Activated T-cell treated with anti-CD3 and anti-CD28 coated beads, Interleukin-2, amount 50 U/mL, for 48 hours (primary cell): ENCODE measurements at places on chromosomes 2 and 18.

- DNase-seq: no peak
Observed at GRCh38 chr2:30338475-30338874, 107.1 kb downstream of the LBH start.

DNA sequence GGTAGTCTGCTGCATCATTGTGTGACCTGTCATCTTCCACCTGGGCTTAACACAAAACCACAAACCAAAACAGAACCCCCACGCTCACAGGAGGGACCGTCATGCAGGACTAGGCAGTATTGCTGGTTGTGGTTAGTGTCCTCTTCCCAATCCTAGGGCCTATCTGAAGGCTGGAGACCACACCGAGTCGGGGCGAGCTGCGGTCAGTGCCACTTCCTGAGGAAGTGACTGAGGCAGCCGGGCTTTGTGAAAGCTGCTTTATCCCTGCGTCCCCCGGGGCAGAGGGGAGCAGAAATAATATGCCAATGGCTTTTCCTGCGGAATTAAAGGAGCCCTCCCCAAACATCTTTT is 22.9 kb downstream of the ZNF532 start:
- peak; percentile 44 for DNase-seq

DNA sequence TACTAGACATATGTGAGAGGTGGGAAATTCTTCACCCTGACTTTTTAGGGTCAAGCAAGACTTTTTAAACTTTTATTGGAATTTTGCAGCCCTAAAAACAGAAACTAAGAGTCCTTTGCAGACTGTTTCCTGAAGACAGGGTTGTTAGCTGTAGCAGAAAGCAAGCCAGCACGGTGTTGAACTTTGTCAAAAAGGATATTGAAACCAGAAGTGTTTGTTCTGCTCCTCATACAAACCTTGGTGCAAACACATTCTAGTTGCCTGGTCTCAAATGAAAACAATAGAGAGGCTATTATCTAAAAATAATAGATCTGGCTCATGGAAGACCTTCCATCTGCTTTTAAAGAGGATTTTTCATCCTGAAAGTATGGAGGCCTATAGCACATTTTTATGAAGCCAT is 65.8 kb upstream of the IGFBP5 start:
- no peak for DNase-seq

DNA sequence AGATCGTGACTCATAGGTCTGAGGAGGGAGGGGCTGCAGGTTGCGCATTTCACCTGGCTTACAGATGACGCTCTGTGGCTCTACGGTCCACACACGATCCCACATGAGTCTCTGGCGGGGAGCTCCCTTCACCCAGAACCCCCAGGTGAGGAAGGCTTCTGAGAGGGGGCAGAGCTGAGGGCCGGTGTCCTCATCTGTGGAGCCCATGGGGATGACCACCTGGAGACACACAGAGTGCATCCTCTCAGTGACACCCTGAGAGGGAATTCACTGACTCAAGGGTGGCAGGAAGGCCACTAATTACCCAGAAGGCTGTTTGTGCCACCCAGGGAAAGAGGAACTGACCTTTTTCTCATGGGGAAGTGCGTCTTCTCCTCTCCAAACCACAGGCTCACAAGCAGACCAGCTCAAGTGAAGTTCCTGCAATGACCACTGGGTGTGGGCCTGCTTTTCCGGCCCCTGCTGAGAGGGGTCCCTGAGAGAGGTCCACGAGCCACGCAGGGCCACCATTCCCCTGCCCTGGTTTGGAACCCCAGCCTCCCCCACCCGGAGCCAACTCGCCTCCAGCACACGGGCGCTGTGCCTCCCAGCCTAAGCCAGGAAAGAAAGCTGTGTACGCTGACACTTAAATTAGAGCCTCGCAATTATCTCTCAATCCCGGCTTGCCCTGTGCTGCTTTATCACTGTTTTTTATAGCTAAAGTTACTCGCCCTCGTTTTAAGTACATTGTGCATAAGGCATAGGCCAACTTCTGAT is 114.1 kb downstream of the BCL11A start:
- no peak for DNase-seq

GRCh38 chr2:149313512-149313972 is 16.8 kb upstream of the LYPD6 start:
- DNase-seq: no peak

DNA sequence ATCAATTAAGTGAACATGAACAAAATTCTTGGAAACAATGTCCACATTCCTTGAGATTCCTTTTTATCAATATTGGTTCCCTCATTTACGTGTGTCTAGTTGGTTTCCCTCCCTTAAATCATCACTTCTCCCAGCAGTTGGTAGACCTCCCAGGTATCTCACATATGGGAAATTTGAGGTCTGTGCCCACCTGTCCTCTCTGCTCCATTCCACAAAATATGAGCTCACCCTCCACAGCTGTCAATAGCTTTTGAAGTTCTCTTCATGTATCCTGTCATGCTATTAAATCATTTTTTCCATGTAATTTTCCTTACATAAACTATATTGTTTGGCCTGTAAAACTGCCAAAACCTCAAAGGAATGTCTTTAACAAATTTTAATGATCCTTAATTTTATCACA is 992.2 kb upstream of the ACVR2A start:
- no peak for DNase-seq

GRCh38 chr2:63984606-63985359 is 34.4 kb downstream of the VPS54 start:
- no peak for DNase-seq

DNA sequence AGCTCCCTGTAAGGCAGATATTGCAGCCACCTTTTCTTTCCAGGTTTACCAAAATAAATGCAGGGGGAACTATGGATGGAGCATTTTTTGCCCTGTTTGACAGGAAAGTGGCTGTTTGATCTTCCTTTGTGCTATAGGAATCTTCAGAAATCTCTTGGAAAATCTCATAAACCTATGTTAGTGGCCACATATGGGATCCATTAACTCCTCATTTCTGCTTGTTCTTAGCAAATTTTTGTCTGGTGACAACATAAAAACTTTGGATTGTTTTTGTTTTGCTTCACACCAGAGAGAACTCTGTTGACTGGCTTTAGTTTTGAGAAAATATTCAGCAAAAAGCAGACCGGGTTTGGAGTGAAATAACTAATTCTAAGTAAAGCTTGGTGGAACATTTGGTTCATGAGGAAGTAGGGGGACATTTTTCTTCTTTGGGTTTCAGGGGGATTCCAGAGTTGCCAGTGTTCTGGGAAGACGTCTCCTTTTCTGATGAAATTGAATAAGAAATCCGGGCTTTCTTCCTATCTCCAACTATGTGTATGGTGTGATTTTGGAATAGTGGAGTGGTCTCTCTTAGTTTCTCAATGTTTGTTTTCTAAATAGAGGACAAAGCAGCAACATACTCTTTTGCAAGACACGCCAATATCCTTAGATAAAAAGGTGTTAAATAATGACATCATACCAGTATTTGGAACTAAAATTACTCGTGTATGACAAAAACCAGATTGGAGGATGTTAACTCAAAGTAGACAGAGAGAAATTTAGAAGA is 174.4 kb downstream of the ICOS start:
- no peak for DNase-seq

DNA sequence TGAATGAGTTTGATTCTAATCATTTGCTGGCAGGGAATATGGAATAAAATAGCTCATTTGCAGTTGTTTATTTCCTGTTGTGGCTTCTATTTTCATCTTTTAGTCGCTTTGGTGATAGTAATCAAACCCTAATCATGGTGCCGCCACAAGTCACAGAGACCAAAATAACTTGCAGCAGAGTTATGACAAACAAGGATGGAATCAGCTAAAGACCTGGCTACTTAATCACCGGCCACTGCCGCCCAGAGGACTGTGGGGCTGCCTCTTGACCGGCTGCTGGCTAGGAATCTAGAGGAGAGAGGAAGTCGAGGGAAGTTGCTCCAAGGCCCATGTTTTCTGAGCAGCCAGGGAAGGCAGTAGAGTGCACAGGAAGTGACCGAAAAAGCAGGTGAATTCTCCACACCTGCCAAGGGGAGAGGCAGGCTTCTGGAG is 5.1 kb upstream of the SMAD7 start:
- no peak for DNase-seq

DNA sequence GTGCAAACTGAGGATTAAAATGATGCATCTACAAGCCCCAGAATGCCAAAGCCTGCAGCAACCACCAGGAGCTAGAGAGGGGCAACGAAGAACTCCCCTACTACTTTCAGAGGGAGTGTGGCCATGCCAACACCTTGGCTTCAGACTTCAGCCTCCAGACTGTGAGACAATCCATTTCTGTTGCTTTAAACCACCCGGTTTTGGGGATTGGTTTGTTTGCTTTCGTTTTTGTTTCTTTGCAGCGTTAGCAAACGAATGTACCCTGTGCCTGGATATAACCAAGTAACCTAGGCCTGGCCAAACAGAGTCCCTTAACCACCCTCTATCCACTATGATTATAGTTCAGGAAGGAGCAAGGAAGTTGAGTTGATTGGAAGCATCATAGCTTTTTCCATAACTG is 171.2 kb upstream of the NCK2 start:
- DNase-seq: no peak

GRCh38 chr2:149290662-149291061 is 39.7 kb upstream of the LYPD6 start:
- no peak for DNase-seq

DNA sequence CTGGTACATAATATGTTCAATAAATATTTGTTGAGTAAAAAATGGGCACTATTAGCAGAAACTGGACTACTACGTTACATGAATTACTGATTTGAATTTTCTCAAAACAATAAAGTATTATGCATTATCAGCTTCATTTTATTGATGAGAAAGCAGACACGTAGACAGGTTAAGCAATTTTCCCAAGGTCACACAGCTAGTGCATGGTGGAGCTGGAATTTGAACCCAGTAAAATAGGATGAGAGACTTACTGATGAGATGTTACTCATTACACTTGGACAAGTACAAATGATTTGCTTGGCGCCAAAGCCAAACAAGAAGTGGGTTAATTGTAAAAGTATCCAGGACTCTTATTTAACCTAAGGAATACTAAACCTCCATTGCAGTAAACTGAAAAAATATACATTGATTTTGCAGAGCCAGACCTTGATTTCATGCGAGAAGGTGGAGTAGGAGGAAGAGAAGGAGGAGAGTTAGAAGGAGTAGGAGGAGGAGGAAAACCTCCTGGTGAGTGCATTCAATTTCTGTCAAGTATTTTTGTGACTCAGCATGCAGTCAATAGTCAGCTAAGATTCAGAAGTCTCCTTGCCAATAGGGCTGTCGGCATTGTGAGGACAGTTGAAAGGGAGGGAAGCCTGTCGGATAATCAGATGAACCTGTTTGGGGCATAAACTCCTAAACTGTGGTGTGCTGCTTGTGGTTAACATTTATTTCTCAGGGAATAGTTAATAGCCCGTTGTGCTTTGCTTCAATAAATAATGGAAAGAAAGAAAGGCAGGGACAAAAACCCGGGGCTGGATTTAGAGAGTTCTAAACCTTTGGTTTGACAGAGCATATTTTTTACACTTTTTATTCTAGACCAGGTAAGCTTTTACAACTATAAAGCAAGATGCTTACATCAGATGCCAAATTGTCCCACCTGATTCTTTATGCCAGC is 77.0 kb upstream of the TACR1 start:
- DNase-seq: no peak

DNA sequence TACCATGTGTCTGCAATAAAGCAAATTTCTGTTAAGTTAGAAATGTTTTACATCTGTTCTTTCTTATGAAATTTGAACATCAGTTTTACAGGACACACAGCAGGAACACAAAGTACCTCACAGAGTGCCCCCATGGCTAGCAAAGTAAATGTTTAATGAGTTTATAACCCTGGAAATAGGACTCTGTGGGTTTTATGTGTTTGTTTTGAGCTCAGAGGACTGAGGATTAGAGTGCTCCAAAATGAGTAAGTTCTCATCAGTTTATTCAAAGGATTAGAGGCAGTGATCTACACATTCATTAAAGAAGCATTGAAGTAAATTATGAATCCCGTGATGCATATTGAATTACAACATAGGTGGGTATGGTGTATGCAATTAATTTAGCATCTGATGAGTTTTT is 281.8 kb downstream of the GULP1 start:
- DNase-seq: no peak

DNA sequence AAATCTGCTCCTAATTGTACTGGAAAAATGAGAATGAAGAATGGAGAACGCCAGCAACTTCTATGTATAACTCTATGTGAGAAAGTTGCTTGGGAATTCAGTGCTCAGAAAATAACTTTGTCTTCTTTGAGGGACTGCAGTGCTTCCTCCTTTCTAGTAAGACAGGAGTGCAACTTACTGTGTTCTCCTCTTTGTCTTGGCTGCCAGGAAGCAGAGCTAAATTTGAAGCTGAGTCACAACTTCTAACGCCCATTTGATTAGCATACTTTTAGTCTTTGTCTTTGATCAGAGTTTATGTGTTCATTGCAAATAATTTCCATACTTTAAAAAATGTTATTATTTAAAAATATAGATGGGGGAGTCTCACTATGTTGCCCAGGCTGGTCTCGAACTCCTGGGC is 6.6 kb downstream of the ARHGAP25 start:
- DNase-seq: peak; percentile 17
